GM13977 (cell line): ENCODE measurements at places on chromosomes 1 and 21.

- DNase-seq, result no peak
Observed at GRCh38 chr1:202056644-202057334, 46.4 kb downstream of the ELF3 start.

- DNase-seq, result peak; percentile 86
Observed at GRCh38 chr21:44300262-44300959, 558 bp downstream of the PFKL start.

- DNase-seq, result no peak
Observed at GRCh38 chr1:233478611-233479010, 135.3 kb upstream of the KCNK1 start.

DNA sequence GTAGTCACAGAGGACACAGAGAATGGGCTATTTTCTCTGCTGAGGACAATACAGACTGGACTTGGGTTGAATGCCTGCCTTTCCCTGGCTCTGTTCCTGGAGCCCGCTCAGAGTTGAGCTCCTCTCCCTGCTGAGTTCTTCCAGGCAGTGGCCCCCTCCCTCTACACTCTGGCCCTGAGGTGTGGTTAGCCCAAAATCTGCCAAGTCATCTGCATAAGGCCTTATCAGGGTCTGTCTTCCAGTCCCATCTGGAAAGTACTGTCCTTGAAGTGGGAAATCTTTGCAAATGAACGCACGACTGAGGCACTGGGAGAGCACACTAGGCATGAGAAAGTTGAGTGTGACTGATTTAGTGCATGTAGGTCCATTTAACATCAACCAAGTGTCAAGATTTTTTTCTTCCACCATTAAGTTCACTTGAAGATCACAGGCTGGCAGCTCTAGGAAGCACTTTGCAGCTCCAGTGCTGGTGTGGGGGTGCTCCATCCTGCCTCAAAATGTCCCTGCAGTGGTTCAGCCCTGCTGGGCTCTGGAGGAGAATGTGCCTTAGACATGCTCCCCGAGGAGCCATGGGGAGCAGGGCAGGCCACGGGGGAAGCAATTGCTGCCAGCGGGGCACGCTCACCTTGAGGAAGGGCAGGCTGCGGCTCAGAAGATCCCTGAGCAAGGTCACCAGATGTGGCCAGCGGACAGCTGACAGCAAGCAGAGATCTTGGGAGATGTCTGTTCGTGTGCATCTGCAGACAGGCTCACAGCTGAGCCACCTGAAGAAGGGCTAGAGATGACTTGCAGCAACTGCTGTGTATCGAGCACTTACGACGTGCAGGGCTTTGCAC, 41.5 kb downstream of the IER5 start:
- DNase-seq, result peak; percentile 67

DNA sequence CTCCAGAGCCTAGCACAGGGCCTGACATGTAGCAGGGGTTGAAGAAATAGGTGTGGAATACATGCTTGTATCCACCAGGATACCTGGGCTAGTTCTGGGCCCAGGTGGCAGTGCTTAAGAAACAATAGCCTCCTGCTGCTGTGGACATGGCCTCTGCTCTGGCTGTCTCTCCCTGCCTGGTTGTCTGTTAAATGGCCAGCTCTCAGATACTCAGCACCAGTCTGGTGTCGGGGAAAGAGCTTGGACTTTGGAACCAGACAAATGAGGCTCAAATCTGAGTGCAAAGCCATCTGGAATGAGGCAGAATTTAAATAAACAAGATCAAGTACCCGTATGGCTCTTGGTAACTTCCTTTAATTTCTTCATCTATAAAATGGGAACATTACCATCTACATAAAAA, 31.5 kb downstream of the SESN2 start:
- DNase-seq, result no peak

- no peak for DNase-seq
Observed at GRCh38 chr1:218592688-218593087, 247.6 kb downstream of the TGFB2 start.

DNA sequence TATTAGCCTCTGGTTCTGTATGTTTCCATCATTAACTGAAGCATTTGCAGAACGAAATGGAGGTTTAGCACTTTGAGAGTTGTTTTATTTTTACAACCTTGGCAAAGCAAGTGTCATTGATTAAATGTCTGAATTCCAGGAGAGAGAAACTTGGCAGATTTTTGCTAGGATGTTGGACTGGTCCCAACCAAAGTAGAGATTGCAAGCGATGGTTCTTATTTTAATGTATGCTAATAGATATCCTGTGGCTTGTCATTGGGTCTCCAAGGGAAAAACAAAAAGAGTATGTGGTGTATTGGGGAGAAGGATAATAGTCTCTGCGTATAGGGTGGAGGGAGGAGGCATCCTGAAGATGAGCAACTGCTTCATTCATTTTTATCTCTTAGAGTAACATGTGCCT, 457.2 kb upstream of the RUNX1 start:
- no peak for DNase-seq

DNA sequence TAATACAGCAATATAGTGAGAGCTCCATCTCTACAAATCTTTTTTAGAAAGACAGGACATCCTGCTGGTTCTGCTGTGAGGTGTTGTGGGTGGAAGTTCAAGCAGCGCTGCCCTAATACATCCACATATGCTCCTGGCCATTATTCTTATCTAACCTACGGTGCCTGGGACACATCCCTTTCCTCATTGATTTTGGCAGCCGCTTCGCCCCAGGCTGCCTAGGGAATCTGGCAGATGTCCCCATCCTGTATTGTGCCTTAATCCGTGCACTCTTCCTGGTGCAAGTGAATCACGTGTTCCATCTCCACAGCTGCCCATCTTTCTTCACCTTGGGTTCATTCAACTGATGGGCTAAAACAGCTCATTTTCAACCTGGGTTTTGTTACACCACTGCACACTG, 3.1 kb upstream of the UBE2G2 start:
- no peak for DNase-seq

DNA sequence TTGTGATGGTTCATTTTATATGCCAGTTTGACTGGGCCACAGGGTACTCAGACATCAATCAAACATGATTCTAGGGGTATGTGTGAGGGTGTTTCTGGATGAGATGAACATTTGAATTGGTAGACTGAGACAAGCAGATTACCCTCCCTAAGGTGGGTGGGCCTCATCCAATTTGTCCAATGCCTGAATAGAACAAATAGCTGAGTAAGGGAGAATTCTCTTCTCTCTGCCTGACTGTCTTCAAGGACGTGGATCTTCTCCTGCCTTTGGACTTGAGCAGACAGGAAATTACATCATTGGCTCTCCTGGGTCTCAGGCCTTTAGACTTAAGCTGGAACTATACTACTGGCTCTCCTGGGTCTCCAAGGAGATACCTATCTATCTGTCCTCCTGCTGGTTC, 64.4 kb downstream of the SUSD4 start:
- no peak for DNase-seq

GRCh38 chr1:30444401-30444800, 279.0 kb downstream of the MATN1 start:
- DNase-seq, result no peak

- no peak for DNase-seq
Observed at GRCh38 chr1:222068937-222069336, 327.0 kb upstream of the DUSP10 start.

- no peak for DNase-seq
Observed at GRCh38 chr1:196516373-196516772, 91.9 kb downstream of the KCNT2 start.

- DNase-seq, result no peak
Observed at GRCh38 chr1:78492386-78492950, 1.7 kb downstream of the PTGFR start.

GRCh38 chr1:162741574-162741973, 48.9 kb upstream of the HSD17B7 start:
- no peak for DNase-seq

GRCh38 chr1:10616696-10617095, 141.9 kb downstream of the PEX14 start:
- DNase-seq, result no peak

GRCh38 chr1:24725209-24725651, 20.0 kb upstream of the CLIC4 start:
- DNase-seq, result no peak

- peak; percentile 33 for DNase-seq
Observed at GRCh38 chr1:182784556-182785171, 4.9 kb upstream of the NPL start.

GRCh38 chr1:77473690-77474089, 191.9 kb downstream of the AK5 start:
- no peak for DNase-seq

- DNase-seq, result no peak
Observed at GRCh38 chr1:170133766-170134495, 11.8 kb upstream of the NTMT2 start.

- DNase-seq, result no peak
Observed at GRCh38 chr1:111234866-111235265, 7.4 kb downstream of the CHI3L2 start.

DNA sequence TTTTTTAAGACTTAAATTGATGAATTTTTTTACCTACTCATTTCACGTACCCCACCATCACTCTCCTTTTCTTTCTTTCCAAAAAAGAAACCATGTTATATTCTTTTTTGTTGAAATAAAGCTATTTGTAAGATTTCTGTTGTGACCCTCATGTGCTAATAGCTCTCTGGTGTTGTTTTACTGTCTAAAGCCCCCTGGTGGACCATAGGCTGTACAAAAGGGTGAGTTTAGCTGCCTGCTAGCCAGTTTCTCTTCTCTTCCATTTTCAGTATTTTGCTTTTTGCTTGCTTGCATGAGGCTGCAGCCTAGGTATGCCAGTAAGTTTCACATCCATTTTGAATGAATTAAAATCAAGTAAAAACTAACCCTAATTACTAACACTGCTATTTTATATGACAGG, 15.6 kb upstream of the VAMP3 start:
- DNase-seq, result no peak
